ENCODE measurements at places on chromosomes 12 and 14.

GRCh38 chr14:90384543-90384911, 12.3 kb upstream of the CALM1 start:
- peak; percentile 86 for DNase-seq

DNA sequence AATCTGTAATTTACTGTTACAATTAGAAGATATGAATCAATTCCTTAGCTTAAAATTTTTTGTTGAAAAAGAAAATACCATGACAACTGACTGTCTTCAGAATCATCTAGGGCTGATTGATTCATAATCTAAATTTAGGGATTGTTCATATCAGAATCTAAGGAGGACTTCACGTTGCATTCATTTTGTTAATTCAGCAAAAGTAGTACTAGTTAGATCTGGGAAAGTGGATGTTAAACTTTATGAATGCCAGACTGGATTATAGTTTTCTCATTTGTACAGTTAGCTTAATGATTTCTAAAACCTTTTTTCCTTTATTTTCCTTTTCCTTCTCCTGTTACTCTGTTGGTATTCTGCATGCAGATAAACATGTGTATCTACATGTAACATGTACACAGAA, 135.5 kb downstream of the PDE3A start:
- DNase-seq, result no peak

DNA sequence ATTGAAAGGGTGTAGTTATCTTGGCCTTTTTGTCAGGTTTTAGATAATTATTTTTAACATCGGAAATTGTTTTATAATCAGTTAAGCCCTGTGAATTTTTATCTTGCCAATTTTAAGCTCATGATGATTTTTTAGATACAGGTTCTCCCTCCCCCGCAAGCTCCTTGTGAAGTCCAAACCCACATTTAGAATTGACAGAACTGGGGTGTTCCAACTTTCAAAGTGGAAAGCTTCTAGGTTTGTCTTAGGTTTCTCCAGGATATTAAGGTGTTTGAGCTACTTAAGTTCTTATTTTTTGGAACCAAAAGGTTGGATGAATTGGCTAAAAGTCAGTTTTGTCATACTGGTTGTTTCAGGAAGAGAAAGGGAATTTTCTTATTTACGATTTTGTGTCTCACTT, 49.1 kb downstream of the ATP2A2 start:
- DNase-seq, result no peak

DNA sequence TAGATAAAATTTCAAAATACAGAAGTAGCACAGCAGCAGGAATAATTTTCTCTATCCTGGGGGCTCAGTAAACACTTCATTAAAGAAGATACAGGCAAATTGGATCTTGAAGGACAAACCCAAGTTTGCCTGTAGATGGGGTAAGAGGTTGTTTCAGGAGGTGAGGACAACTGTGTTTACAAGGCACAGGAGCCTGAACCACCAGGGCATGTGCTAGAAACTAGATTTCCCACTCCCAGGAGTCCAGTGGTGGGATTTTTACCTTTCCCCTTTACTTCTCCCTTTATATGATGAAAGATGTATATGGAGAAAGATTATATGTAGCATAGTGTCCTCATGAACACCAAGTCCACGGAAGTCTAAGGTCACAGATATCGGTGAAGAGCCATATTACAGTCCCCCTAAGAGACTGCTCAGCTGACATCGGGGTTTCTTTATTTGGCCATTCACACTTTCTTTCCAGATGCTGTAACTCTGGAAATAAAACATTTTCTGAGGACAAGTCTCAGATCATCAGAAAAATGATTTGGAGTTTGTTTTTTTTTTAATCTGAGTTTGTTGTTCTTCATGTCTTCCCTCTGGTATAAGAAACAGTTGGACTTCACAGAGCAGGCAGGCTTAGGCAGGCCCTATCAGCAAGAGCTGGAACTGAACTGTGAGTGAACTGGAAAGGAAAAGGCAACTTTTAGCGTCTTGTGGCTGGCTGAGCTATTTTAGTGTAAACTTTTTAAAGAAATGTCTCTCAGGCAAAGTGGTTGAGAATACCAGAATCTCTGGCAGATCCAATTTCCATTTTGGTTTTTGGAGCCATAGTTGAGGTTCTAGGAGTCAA, 8.0 kb upstream of the EVL start:
- peak; percentile 44 for DNase-seq

DNA sequence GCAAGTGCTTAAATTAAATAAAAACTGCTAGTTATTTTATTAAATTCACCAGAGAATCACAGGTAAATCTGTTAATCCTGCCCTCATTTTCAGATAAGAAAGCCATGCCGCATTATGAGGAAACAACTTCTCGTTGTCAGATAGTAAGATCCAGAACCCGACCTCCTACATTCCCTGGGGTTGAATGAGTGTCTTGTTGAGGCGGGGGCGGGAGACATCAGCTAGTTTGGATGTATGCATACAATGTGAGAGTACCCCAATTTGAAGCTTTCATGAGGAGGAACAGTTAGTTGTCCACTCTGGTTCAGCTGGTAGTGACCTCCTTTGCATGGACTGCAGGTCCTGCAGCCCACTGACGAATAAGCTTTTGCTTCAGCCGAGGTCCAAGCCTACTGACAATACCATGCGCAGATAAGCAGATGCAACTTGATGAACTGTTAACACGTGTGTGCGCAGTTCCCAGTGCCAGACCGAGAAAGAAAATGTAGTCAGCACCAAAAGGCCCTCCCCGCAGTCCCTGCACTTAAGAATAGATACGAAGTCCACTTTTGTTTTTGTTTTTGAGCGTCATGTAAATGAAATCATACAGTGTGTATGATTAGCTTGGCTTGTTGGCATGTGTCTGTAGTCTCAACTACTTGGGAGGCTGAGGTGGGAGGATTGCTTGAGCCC, 34.9 kb downstream of the EVL start:
- DNase-seq, result no peak

DNA sequence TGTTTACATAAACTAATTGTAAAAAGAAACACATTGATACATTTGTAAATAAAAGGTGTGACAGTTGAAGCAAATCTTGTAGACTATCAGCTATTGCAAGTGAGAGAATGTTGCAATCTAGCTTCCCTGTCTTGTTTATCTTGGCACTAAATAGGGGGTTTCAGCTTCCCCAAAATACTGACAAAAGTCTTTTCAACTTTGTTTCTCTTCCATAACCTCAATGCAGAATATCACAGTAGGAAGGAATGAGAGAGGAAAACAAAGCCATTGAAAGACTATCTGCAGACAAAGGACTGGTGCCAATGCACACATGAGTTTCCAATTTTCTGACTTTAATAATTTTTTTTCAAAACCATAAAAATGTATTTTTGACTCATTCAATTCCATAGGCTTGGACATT, 886.2 kb upstream of the MGAT4C start:
- DNase-seq, result no peak

DNA sequence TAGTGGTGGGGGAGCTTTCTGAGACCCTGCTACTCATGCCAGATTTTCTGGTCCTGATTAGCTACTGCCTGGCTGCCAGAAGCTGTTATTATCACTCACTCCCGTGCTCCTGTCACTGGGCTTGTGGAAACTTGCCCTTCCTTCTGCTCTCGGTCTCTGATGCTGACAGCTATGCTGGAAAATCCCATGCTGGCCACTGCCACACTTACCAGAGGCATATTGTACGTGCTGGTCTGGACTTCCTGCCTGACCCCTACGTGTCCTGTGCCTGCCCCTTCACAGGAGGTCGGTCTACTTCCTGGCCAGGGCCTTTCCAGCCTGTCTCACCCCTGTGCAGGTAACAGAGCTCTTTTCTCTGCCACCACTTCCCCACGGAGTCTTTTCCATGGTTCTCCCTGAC, 149.4 kb upstream of the PLEKHG7 start:
- no peak for DNase-seq

DNA sequence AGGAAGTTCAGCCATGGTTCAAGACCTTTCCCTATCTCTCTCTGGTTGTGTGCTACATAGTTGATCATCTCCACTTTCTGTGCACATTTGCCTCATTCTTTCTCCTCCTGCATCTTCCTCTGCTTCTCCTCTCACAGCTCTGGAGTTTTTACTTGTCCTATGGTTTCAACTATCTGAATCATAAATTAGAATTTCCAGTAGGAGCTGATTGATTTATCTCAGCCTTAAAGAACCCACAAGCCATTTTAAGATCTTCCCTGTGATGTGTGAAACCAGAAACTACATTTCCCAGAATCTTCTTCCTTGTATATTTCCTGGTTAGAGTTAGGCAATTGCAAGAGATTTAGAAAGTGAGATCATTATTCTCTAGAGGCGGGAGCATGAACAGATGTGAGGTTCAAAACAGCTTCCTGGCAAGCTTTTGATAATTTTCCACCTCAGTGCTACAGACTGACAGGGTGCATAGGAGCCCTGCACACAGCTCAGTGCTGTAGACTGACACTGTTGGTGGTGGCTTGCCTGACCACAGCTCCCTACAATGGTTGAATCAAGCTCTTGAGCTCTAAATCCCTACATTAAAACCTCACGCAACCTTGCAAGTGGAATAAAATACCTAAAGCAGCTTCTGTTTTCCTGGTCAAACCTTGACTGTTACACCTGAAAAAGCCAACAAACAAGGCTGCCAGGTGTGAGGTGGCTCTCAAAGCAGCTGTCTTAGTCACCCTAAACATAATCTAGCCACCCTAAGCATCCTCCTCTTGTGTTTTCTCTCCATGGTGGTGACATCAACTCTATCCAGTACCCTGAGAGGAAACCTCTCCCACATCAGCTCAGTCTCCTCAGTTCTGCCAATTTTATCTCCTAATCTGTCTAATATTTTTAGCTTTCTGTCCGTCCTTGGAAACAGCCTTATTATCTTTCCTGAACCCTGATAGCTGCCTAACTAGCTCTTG, 21.5 kb upstream of the IFNG start:
- DNase-seq, result peak; percentile 69

- no peak for DNase-seq
These were observed 202.2 kb downstream of the EXOC5 start for GRCh38 chr14:57066463-57066862.

- no peak for DNase-seq
These were observed 57.0 kb upstream of the ATF7IP start for GRCh38 chr12:14308516-14308915.

DNA sequence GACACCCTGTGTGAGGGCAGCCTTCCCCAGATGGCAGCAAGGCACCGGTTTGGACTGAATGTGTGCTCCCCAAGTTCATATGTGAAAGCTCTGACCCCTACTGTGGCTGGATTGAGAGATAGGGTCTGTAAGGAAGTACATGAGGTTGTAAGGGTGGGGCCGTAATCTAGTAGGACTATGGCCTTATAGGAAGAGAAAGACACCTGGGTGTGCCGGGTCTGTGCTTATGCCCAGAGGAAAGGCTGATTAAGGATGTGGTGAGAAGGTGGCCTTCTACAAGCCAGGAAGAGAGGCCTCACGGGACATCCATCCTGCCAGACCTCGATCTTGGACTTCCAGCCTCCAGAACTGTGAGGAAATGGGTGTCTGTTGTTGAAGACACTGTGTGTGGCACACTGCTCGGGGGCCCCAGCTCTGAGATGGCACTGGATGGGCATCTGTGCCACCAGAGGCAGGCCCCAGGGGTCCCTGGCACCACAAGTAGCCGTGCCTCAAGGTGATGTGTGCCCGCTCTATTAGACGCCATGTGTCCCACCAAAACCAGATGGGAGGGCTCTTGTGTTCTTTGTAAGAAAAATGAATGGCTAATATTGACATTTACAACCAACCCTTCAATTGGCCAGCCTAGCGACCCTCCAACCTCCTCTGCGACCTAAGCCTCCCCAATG, 22.0 kb downstream of the FGF6 start:
- DNase-seq, result no peak

GRCh38 chr12:31804185-31804504, 75.3 kb upstream of the AMN1 start:
- no peak for DNase-seq

DNA sequence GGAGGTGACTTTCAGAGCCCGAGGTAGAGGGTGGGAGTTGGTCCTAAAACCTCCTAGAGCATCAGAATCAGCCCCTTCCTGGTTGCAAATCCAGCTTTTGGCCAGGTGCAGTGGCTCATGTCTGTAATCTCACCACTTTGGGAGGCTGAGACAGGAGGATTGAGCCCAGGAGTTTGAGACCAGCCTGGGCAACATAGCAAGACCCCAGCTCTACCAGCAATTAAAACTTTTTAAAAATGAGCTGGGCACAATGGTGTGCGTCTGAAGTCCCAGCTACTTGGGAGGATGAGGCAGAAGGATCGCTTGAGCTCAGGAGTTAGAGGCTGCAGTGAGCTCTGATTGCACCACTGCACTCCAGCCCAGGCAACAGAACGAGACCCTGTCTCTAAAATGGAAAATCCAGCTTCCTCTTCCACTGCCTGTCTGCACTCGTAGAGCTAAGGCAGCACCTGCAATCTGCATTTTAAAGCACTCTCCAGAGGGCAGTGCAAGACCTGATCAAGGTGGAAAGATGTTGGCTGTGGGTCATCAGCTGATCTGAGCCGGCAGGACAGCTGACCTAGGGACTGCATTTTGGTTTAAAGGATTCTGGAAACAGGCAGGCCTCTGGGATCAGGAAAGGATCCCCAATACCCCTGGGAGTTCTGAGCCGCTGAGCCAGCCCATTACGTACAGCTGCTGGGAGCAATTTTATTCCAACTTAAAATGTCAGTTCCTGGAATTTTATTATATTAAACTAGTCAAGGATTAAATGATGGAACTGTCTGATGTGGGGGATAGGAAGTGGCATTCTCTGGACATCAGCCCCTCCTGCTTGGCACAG, 1.8 kb upstream of the TESC start:
- no peak for DNase-seq

DNA sequence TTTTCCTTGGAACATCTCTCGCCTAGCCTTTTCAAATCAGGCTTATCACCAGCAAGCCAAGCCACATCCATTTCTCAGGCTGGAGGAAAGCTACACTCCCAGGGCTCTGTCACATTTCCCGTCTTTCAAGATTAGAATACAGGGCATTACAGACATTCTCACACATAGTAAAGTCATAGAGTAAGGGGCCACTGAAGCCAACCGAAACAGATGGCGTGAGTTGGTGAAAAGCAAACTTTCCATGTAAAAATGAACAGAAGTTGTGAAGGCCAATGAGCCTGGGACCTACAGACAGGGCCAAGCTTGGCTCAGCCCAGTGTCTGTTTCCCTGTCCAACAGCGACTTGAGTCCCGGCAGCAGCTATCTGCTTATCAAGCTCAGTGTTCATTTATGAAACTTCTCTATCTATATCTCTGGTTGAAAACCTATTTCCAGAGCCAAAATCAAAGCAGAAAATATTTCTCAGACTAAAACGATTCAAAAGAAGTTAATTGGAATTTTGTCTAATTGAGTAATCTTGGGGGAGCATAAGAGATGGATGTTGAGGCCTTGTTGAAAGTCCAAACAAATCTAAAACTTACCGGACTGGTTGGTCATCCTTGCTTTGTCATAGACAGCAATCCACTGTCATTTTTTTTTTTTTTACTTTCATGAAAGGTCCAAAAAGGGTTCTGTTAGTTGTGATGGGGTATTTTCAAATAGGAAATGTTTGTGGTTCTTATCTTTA, 105.6 kb downstream of the DAAM1 start:
- DNase-seq, result no peak

DNA sequence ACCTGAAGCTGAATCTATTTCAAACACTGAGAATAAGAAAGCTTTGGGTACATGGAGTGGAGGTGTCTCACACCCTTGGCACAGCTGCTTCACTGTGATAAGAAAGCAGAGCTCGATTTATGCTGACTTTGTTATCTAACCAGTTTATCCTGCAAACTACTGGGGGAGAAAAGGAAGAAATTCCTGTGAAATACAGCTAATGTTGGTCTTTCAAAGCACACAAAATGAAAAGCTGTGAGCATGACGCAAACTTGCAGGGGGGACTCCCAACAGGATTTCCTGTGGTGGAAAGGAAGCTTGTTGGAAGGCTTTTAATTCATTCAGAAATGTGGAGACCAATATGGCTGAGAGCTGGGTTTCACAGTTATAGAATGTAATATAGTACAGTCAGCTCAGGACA, 53.4 kb downstream of the SRGAP1 start:
- no peak for DNase-seq

GRCh38 chr14:68495101-68496039, 297.5 kb downstream of the ZFP36L1 start:
- peak; percentile 51 for DNase-seq

Measured in stimulated activated naive CD4-positive, alpha-beta T cell (primary cell).